ENCODE measurements at places on chromosomes 5 and 9.
A peak's percentile ranks its signal among the peaks of the same experiment; 100 is the strongest.

DNA sequence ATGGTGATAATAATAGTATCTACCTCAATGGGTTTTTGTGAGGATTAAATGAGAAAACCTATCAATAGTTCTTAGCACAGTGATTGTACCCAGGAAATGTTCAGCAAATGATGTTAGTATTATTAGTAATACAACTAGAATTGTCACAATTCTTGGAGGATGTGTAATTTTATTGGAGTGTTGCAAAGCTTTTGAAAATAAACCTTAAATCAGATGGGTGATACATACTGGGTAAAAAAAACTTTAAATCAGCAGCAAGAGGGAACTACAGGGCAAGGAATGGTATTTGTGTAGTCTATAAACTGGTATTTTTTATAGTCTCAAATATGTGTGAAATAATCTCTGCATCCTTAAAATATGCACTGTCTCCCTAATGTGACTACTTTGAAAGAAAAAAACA is 371.6 kb downstream of the PIK3R1 start:
- peak; percentile 23 for DNase-seq

DNA sequence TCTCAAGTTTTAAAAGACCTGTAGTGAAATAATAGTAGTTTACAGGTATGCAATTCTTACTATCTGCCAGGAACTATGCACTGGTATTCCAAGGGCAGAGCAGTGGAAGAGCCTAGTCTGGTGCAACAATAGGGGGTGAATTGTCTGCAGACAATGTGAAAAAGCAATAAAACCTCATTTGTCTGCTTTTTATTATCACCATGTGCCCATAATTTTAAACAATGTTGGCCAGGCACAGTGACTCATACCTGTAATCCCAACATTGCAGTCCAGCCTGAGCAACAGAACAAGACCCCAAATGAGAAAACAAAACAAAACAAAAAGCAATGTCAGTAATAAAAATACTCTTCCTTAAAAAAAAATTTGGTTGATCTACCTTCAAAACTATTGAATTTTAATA is 12.2 kb upstream of the SLC44A1 start:
- DNase-seq, result no peak

DNA sequence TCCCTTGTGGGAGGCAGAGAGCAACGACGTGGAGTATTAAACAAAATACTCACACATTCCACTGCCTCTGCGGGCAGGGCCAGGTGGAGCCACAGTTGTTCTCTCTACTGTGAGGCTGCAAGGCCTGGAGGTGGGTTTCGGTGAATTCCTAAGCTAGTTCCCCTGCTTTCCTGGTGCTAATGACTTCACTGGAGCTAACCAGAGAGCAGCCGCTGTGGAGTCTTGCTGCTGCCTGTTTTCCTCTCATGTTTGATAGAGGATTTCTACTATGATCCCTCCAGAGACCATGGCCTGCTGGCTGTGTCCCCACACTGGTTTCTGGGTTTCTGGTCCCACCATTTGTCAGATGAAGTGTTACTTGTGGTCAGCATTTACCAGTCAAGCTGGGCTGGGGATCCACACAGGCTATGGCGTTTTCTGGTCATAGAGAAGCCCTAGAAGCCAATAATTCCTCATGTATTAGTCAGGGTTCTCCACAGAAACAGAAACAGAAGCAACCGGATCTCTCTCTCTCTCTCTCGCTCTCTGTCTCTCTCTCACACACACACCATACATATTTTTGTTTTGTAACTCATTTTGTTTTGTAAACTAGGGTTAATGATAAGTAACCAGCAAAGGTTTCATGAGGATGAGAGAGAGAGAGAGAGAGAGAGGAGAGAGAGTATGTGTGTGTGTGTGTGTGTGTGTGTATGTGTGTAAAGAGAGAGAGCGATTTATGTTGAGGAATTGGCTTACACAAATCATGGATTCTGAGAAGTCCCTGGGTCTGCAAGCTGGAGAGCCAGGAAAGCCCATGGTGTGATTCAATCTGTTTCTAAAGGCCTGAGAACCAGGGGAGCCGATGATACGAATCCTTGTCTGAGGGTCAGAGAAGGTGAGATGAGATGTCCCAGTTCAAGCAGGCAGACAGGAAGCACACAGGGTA is 403.0 kb downstream of the GADD45G start:
- peak; percentile 82 for DNase-seq

DNA sequence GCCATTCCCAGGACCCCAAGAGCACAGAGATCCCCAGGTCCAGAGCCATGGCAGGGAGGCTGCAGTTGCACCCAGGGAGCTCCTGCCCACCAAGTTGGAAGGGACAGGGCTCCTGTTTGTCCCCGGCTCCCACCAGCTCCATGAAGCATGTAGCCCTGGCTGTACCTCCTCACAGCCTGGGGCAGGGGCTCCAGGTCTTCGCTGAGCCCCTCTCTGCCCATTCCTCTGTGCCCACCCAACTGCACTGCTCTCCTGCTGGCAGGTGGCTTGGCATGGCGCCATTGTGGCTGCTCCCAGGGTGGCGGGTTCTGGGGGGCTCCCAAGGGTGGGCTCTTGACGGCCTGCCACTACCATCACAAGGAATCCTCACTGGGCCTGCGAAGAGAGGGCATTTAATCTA is 197.5 kb upstream of the DAB2 start:
- DNase-seq, result no peak

DNA sequence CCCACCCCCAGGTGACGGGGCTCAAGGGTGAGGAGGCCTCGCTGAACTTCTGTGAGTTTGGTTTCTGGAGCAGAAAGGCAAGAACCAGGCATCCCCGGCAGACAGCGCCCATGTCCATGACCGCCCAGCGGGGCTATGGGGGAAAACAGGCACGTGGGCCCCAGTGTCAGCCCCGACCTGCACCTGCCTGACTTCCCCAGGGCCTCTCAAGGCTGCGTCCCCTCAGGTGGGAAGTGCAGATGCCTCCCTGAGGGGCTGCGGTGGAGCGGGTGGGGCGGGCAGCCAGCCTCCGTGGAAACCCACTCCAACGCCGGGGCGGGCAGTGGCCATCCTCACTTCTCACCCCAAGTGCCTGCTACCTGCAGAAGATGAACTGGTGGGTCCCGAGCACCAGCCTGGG is 6.9 kb upstream of the CARD9 start:
- no peak for DNase-seq

DNA sequence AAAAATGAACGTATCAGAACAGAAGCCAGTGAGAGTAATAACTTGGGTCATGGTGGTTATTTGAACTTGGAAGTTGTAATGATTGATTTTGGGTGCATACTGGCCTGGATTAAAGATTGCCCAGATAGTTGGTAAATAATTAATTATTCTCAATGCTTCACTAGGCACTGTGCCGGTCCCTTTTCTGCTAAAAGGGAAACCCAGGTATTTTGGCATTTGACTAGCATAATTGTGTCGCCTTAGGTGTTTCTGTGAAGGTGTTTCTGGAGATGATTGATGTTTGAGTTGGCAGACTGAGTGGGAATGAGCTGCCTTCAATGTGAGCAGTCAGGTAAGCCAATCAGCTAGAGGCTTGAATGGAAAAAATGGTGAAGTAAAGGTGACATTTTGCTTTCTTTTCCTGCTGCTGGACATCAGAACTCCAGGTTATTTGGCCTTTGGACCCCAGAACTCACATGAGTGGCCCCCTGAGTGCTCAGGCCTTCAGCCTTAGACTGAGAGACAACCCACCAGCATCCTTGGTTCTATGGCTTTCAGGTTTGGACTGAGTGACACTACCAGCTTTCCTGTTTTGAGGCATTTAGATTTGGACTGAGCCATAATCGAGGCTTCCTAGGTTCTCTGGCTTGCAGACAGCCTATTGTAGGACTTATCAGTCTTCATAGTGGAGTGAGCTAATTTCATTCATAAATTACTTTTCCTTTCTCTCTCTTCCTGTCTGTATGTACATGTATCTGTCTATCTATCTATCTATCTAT is 120.7 kb upstream of the PAPPA start:
- no peak for DNase-seq

GRCh38 chr9:33430942-33431341 is 16.5 kb downstream of the AQP3 start:
- DNase-seq, result no peak

DNA sequence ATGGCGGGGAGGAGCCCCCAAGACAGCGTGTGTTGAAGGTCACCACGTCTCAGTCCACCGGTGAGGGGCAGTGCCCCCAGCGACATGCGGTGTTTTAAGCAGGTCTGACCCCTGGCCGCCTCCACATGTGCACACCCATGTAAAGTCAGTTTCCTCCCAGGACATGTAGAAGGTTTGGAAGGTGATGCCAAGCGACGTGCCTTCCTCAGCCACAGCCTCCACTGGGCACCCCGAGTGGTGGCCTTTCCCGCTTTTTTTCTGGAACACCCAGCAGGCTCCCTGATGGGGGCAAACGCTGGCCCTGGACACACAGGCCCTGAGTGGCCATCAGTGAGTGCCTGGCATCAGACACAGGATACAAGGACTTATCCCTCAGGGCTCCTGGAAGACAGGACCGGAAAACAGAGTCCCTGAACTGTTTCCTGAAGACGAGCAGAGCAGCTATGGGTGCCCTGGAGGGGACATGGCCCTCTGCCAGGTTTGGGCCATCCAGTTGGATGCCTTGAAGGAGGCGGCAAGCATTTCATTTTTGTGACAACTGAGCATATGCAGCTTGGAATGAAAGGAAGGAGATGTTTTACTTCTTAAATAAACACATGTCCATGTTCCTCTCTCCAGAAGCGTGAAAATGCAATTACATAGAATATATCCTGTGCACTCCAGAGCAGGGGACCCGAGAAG is 275.8 kb upstream of the IRX2 start:
- no peak for DNase-seq

DNA sequence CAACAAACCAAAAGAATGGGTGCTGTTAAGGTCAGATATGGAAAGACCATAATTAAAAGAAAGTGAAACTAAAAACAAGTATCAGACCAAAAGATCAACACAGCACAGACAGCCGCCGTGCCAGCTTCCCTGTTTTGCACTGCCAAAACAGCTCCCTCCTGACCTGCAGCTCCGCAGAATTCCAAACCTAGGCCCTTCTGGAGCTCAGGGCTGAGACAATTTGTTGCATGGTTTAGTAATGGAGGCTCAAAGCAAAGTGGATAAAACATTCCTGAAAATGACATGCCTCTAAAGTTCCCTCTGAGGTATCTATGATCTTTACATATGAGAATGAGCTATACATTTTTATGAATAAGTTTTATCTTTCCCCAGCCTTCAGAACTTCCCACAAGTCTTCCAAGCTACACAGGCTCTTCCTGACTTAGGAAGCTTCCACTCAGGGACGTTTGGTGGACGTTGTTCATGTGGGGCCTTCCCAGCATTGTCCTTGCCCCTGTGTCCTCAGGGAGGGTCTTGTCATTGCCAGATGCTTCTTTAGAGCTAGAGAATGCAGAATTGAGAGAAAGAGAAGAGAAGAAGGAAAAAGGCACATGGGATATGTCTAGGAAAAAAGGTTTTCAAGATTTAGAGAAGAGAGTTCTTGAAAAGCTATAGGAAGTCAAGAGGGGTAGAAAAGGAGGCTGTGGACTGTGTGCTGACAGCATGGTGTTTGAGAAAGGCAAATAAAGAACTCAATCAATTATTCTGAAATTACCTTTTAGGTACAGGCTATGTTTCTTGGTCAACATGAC is 28.4 kb upstream of the SSBP2 start:
- peak; percentile 26 for DNase-seq

- DNase-seq, result peak; percentile 74
Measured at GRCh38 chr5:110478895-110479294, 247.6 kb downstream of the TMEM232 start.

GRCh38 chr5:155181542-155181941 is 168.0 kb downstream of the KIF4B start:
- DNase-seq, result no peak

GRCh38 chr5:169534311-169534880 is 49.2 kb upstream of the SPDL1 start:
- DNase-seq, result no peak

DNA sequence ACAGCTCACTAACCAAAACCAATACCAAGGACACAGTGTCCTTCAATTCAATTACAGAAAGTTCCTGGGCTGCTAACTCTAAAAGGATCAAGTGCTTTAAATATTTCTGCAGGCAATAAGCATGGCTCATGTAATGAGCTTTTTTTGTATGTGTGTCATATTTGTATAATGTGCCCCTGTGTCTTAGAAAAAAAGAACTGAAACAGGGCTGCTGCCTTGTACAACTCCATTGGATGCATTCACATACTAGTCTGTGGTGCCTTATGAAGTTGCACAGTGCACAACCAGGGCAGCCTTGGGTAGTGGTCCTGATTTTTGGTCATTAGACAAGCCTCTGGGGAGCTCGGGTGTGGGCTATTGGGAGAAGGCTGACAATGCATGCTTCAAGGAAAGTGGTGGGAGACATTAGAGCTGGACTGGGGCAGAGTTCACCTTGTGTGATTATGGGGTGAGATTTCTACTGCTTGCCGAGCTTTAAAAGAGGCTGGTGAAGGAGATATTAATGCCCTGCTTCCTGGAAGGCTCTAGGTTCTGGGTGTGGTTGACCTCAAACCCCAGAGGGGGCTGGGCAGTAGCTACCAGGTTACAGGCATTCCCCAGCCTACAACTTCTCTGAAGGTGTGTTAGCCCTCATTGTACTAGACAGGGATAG is 3.6 kb upstream of the CPEB4 start:
- DNase-seq, result no peak

- DNase-seq, result no peak
Measured at GRCh38 chr9:127575875-127576778, 36.0 kb upstream of the STXBP1 start.

DNA sequence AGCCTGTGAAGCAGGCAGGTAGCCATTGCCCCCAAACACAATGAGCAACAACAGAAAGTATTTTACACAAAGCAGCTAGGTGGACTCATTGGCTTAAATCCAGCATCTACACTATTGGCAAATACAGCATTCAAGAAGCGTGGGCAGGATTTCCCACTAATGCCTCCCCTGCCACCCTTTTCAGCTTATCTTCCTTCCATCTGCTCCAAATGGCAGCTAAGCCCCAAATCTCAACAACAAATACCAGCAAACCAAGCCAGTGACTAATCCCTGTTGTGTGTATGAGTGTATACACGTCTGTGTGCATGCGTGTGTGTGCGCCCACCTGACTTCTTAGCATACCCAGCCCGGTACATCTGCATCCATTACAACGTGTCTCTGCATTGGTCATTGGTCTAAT is 151.2 kb upstream of the WWC1 start:
- no peak for DNase-seq

GRCh38 chr9:120534266-120534665 is 45.7 kb downstream of the CDK5RAP2 start:
- DNase-seq, result no peak

All from IMR-90 (cell line).